ENCODE measurements at places on chromosomes 4 and X.

DNA sequence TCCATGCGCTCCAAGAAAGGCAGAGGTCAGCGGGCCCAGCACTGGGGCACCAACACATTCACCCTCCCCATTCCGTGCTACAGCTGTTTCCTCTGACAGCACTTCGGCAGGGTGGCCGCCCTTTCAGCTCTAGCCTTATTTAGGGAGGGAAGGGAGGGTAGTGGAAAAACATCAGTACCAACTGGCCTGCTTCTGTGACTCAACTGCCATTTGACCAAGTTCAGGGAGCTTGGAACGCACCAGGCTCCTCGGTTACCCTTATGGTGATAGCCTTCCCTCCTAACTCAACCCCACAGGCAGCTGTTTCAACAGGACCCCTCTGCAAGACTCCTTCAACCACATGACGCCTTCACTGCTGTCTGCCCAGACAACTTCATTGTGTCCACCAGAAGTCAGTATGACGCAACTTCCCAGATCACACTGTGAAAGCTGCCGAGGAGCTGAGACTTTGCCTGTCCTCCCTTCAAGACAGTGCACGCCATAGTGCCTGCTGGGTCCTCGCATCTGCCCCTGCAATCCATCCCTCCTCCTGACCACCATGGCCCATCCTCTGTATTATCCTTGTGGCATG lies 132.2 kb downstream of the AFAP1 start:
- DNase-seq: no peak

DNA sequence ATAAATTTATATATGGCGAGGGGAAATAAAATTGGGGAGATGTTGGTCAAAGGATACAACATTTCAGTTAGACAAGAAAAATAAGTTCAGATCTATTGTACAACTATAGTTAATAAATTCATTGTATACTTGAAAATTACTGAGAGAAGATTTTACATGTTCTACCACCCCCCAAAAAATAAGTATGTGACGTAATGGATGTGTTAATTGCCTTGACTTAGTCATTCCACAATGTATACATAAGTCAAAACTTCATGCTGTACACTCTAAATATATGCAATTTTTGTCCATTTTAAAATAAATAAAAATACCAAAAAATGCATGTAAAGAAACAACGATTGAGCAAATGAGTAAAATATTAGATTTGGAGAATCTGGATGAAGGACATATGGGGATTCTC lies 1.8 kb downstream of the USP11 start:
- no peak for DNase-seq

DNA sequence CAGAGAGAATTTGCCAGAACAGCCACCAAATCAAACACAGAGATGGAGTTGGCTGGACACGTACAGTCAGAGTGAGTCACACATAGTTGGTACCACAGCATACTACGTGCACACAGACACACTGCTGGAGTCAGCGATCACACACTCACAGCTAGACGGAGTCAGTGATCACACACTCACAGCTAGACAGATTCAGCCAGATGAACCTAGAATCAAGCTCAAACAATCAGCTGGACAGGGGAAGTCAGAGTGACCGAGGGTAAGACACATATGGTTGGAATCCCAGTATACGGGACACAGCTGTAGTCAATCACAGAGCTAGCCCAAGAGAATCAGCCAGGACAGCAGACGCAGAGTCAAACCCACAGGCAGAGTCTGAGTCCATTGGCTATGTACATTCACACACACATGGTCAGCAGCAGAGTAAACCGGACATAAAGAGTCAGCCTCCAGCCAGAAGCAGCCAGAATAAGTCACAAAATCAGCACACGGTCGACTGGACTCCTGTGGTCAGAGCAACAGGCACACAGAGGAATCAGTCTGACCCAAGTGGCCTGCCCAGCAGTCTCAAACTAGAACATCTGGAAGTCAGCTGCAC lies 4.6 kb downstream of the SLC38A5 start:
- no peak for DNase-seq

DNA sequence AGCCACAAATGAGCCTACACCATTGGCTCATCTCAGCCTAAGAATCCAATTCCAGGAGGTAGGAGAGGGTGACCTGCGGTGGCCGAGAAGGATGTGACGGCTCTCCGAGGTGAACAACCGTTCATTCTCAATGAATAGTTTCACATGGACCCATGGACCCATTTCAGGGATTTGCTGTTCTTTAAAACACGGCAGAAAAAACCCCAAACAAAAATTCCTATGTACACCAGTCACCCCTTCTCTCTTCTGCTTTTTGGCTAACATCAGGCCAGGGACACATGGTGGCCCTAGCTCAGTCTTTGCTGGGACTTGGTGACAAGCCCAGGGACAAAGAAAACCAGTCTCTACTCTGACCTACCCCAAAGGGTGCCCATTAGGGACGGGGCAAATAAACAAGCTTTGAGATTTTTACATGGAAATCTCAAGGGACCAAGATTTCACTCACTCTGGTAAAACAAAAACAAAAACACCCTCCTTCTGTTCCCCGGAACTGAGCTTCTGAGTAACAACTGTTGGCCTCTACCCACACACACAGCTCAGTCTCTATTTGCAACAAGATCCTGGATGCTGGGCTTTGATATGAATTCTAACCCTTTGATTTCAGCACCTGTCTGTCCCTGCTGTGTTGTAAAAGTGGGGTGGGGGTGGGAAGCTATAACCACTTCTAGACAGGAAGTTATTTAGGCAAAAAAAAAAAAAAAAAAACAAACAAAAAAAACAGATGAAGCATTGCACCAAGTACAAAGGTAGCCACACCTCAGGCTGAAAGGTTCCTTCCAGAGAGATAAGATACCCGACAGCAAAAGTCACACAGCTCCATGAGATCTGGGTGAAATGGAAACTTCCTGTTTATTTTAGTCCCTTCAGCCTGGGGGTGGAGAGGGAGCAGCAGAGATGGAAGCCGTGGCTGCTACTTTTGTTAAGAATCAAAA lies 49.0 kb downstream of the DDX3X start:
- no peak for DNase-seq

- DNase-seq: no peak
These were observed 12.9 kb upstream of the C4orf54 start for GRCh38 chr4:99670409-99671073.

DNA sequence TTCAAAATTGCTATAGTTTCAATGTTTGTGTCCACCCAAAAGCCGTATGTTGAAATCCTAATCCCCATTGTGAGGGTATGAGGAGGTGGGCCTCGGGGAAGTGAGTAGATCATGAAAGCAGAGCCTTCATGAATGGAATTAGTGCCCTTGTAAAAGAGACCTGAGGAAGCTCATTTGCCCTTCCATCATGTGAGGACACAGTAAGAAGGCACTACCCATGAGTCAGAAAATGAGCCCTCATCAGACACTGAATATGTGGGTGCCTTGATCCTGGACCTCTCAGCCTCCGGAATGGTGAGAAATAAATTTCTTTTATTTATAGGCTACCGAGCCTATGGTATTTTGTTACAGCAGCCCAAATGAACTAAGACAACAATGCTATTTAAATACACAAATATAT lies 57.7 kb upstream of the EFHC2 start:
- DNase-seq: no peak
